ENCODE measurements at places on chromosomes 16 and 17.

DNA sequence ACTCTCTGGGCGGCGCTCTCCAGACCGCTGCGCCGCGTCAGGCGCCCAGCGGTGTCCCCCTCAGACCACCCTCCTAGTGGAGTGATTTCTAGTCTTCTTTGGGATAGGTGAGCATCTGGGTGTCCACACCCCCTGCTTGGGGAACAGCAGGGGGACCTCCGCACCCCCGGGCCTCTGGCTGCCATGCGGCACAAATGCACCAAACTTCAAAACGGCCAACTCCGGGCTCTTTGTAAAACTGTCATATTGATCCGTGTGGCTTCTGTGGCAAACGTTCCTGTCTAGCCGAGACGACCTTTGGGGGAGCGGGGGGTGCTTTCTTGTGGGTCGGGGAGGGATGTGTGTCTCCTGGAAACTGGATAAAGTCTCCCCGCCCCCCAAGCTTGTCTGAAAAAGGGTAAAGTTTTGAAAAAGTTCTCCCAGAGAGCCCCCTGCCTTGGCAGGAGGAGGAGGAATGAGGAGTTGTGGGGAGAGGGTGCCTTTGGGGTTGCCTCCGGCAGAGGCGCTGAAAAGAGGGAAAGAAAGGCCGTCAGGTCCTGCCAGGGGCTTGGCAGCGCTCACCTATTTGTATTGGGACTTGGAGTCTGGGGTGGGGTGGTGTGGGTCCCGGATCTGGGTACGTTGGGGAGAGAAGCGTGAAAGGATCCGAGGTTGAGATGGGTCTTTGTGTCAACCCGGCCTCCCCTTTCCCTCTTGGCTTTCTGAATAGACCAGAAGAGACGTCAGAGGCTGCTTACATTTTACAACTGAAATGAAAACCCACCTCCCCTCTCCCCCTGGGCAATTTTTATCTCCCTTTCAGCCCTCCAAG is 2.2 kb upstream of the CHD3 start:
- DNase-seq: peak; percentile 36

DNA sequence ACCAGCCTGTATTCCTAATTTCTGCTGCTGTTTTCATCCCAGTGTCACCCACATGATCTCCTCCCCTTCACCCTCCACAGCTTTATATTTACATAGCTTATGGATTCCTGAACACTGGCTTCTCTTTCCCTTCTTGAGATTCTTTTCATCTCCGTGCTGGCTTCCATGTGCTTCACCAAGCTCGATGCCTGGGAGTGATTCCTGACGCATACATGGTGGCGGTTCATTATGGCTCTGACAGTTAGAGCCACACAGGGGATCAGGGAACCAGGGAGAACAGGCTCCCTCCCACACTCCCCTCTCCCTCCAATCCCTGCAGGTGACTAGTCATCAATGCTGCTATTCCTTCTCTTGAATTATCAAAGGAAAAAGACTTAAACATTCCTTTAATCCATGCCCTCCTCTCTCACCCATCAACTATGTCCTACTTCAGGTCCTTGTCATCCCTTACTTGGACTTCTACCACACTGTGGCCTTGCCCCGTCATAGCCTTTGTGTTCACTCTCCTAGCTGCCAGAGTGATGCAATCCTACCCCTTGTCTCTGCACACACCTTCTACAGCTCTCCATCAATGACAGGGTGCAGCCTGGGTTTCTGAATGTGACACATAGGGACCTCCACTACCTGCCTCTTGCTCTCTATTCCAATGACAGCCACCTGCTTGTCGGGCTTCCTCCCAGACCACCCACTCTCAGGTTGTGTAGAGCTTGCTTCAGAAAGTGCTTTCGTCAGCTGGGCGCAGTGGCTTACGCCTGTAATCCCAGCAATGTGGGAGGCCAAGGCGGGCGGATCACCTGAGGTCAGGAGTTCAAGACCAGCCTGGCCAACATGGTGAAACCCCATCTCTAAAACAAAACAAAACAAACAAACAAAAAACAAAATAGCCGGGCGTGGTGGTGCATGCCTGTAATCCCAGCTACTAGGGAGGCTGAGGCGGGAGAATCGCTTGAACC is 43.6 kb downstream of the MYH13 start:
- DNase-seq: no peak

DNA sequence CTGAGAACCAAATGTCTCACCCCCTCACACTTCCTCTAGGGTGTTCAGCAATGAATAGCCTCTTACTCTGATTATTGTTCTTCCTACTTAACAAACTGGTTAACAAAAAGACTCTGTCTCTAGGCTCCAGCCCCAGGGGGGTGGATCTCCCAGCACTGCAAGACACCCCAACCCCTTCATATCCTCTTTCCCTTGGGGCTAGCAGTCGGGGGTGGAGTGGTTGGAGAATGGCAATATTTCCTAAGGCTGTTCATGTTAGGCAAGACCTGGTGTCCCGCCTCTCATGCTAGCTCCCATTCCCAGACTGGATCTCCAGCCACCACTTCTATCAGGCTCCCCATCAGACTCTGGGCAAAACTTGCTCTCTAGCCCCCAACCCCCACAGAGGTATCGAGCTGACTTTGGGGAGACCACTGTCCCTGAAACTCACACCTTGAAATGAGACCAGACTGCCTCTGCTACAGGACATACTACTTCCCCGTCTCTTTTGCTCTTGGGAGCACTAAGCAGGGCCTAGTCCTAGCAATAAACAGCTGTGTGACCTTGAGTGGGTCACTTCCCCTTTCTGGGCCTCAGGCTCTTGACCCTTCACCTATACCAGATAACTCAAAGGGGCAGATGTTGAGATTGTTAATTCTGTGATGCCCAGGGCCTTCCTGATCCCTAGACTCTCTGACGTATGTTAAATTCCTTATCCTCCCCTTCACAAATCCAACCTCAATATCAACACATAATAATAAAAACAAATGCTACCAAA is 2.4 kb downstream of the SLC25A35 start:
- no peak for DNase-seq

GRCh38 chr17:39393736-39394135 is 7.7 kb downstream of the FBXL20 start:
- no peak for DNase-seq

DNA sequence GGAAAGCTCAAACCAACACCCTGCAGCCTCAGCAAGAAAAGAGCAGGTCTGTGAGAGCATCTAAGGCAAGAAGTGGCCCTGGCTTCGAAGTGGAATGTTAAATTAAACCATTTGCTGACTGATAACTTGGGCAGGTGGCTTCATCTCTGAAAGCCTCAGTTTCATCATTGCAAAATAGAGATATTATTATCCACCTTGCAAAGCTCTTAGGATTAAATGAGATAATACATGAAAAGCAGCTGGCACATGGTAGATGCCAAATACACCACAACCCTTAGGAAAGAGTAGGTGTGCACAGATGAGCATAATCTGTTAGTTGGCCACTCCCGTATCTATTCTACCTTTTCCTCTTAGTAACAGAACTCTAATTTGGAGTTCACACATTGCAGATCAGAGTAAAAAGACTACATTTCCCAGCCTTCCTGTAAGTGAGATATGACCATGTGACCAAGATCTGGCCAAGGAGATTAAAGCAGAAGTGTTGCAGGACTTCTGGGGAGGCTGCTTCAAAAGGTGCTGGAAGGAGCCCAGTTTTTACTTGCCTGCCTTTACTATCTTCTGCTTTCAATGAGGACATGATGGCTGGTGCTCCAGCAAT is 288.7 kb downstream of the SOX9 start:
- DNase-seq: no peak

GRCh38 chr17:31442276-31442675 is 50.8 kb downstream of the RAB11FIP4 start:
- DNase-seq: no peak

GRCh38 chr17:67582673-67583081 is 135.1 kb upstream of the NOL11 start:
- DNase-seq: peak; percentile 75

DNA sequence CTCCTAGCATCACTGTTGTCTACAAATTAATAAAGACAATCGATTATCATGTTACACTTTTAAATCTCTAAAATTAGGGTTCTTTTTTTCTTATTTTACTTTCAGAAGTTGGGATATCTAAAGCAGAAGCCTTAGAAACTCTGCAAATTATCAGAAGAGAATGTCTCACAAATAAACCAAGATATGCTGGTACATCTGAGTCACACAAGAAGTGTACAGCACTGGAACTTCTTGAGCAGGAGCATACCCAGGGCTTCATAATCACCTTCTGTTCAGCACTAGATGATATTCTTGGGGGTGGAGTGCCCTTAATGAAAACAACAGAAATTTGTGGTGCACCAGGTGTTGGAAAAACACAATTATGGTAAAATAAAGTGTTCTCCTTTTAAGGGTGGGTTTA is 2.4 kb downstream of the RAD51C start:
- no peak for DNase-seq

DNA sequence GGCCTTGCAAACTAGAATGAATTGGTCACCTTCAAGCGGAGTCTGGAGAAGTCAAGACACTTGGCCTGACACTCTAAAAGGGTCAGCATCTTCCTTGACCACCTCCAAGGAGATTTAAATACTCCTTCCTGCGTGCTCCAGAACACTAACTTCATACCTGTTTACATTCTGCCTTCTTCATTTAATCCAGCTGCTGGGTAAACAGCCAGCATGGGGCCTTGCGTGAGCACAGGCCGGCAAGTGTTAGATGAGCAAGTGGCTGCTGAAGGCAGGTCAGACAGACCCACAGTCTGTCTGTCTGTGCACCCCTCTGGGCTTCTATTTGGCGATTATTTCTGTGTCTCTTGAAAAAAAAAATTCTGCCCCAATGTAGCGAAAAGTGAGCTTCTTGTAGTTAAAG is 153.8 kb downstream of the MSI2 start:
- no peak for DNase-seq

DNA sequence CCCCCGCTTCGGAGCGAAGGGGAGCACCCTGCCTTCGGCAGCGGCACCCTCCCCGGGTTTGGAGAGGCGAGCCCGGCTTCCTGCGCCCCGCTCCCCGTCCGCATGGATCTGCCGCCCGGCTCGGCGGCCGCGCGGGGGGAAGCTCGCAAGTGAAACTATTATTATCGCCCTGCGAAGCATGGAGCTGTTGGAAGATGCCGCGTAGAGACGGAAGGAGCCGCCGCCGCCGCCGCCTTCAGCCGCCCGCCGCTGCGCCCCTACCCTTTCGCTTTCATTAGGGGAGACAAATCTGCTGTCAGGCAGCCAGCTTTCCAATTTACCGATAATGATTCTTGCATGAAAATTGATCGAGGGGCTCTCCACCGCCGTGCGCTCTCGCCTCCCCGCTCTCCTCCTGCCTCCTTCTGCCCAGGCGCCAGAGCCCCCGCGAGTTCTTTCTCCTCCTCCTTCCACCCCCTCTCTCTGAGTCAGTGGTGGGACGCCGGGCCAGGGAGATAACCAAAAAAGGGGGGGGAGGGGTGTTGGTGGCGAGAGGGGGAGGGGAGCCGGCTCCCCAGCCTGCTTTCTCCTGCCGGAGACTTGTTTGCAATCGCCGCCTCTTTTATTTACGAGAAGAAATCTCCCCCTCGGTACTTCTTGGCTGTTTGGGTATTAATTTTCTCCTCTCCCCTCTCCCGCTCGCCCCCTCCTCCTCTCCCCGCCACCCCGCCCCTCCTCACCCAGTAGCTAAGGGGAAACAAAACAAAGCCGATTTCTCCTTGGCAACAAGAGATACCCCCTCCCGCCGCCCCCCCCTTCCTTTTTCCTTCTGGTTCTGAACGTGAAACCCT is 58.0 kb upstream of the GSE1 start:
- peak; percentile 44 for DNase-seq

- DNase-seq: no peak
These were observed 9.7 kb downstream of the STAT5B start for GRCh38 chr17:42266462-42266861.

DNA sequence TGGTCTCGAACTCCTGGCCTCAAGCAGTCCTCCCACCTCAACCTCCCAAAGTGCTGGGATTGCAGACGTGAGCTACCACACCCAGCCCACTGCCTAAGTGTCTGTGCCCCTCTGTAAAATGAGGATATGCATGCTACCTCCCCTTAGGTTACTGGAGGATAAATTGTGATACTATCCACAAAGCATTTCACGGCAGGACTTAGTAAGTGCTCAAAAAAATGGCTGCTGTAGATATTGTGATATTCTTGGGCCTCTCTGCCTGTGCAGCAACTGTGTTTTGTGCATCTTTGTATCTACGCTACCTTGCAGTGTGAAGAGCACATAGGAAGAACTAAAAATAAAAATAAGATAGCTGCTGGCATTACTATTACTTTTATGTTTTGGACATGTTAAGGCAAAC is 1.9 kb upstream of the CASKIN1 start:
- no peak for DNase-seq

GRCh38 chr16:2969545-2970521 is 685 bp downstream of the PAQR4 start:
- DNase-seq: peak; percentile 92

DNA sequence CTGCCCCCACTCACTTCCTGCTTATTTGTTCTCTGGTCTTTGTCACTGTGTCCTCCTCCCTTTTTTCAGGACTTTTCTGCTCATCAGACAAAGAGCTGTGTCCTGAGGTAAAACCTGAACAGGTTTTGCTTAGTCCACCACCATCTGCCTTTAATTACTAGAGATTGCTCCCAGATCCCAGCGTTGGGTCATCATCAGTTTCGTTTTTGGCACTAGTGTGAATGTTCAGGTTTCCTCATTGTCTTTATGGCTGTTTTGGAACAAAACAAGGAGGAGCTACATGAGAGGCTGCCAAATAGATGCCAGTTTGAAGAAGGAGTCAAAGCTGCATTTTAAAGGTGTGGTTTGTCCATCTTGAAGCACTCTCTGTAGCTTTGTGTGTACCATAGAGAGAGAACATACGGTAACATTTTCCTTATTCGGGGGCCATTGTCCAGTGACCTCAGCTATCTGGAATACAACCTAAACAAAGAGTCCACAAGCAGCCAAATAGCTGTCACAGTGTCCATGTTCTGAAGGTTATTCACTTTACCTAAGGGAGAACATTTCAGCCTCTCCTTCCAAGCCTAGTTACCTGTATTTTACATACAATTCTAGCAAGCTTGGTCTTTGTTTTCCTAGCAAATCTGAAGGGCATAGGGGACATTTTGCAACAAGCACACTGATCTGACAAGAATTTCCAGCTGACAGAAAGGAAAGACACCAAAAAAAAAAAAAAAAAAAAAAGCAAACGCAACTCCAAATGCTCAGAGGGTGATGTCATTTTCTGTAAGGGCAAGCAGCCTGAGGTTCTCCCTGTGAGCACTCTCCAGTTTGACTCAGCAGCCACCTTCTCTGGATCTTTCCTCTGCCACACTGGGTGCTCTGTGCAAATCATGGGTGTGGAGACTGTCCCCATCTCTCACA is 196.1 kb downstream of the NTN1 start:
- DNase-seq: no peak

- DNase-seq: no peak
These were observed 611 bp downstream of the SMARCE1 start for GRCh38 chr17:40646791-40647623.

- DNase-seq: no peak
These were observed 14.6 kb upstream of the SPHK1 start for GRCh38 chr17:76369804-76370203.

GRCh38 chr17:29129731-29130130 is 50.5 kb downstream of the MYO18A start:
- no peak for DNase-seq

DNA sequence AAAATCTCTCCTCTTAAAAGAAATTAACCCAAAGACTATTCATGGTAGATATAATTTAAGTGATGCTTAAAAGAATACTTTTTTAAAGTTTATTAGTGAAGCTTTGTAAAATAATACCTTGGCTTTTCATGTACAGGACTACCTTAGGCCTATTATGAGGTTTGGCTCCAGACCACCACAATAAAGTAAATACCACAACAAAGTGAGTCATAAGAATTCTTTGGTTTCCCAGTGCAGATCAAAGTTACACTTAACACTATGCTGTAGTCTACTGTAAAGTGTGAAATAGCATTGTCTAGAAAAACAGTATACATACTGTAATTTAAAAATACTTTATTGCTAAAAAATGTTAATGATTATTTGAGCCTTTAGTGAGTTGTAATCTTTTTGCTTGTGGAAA is 31.7 kb downstream of the CLTC start:
- DNase-seq: no peak

All from Calu3 (cell line).